ENCODE measurements at places on chromosomes 1 and 21. TPM values are rescaled to one million over a fixed set of nuclear protein-coding genes. Genes with fewer than 3 reads are reported as not detected.
A peak's percentile ranks its signal among the peaks of the same experiment; 100 is the strongest.

NKAIN1 gene
- total RNA-seq, result not detected

CXADR gene
- total RNA-seq, result 26.6 TPM

EDARADD gene
- total RNA-seq, result 0.89 TPM

DNA sequence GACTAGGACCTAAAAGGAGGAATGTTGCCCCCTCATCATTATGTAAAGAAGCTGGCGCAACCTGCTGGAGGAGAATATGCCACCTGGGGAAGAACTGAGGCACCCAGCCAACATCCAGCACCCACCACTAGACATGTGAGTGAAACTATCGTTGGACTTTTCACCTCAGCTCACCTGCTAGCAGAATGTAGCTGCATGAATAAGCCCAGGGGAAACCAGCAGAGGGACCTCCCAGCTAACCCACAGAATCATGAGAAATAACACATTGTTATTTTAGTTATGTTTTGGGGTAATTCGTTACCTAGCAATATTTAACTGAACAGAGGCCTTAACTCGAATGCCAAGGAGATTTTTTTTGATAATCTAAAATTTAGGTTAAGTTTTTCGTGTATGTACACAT, 542.5 kb upstream of the DAB1 start:
- no peak for DNase-seq

- DNase-seq, result no peak
Observed at GRCh38 chr1:32128964-32129363, 21.1 kb downstream of the KPNA6 start.

DNA sequence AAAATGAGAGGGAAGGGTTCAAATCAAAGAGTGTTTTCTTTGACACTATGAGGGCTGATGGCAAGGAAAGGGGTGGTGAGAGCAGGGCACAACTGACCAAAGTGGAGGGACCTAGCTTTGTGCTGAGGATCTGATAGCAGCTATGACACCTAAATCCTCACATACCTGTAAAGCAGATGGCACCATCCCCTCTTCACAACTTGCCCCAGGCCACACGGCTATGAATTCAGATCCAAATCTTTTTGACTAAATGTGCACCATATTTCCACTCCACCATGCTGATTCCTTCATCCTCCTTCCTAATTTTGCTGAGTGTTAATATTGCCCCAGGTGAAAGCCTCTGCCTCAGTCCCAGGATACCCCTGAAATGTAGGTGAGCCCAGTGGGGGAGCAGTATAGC, 385.7 kb downstream of the PLPP3 start:
- DNase-seq, result no peak

DNA sequence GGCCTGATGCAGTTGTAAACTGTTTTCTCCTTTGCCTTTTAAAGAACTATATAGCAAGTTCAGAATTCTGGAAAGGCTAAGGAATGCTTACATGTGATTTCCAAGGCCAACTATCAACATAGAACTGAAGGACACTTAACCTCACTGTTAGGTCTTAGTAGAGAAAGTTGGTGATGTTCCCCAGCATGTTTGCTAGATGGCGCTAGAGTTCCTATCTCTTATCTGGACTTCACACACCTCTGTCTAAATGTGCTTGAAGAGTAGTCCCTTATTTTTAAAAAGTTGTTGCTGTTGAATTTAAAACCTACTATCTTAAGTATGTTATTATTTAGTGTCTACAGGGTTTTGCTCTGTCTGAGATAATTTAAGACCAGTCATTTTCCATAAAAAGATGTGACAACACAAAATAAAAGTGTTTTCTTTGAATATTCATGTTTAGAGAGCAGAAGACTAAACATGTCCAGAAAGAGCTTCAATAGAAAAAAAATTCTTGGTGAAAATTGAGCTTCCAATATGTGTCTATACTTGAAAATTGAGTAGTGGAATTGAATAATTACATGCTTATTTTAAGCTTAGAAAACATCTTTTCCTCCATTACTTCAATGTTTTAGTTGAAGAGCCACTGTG, 237.3 kb downstream of the S1PR1 start:
- no peak for DNase-seq

DNA sequence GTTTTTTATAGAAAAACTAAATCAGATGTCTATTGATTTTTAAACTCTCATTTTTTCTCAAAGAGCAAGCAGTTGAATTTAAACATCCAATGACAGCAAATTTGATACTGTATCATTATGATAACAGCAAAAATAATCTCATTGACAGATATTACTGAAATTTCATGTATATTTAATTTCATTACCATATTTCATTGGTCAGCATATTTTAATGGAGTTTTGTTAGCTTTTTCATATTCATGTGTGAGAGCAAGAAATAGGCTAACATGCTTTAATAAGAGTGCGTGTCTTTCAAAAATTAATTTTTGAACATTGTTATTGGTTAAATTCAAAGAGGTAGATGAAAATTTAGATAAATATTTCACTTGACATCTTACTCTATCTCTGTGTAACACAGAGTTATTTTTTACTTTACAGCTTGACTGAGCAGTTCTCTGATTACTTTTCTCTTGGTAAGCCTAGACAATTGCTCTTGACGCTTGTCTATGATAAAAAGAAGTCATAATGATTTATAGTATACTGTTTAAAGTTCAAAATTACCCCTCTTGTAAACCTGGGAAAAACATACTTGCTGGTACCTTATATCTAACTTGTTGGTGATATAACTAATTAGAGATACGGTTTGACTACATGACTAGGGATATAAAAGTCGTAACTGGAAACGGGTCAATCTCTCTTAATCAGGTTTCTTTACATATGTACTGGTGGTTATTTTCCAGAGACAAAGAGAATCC, 732.3 kb upstream of the NCAM2 start:
- no peak for DNase-seq

GRCh38 chr1:90724926-90725656, 8.0 kb upstream of the BARHL2 start:
- no peak for DNase-seq

GRCh38 chr1:61078618-61079295, 3.6 kb upstream of the NFIA start:
- no peak for DNase-seq

DNA sequence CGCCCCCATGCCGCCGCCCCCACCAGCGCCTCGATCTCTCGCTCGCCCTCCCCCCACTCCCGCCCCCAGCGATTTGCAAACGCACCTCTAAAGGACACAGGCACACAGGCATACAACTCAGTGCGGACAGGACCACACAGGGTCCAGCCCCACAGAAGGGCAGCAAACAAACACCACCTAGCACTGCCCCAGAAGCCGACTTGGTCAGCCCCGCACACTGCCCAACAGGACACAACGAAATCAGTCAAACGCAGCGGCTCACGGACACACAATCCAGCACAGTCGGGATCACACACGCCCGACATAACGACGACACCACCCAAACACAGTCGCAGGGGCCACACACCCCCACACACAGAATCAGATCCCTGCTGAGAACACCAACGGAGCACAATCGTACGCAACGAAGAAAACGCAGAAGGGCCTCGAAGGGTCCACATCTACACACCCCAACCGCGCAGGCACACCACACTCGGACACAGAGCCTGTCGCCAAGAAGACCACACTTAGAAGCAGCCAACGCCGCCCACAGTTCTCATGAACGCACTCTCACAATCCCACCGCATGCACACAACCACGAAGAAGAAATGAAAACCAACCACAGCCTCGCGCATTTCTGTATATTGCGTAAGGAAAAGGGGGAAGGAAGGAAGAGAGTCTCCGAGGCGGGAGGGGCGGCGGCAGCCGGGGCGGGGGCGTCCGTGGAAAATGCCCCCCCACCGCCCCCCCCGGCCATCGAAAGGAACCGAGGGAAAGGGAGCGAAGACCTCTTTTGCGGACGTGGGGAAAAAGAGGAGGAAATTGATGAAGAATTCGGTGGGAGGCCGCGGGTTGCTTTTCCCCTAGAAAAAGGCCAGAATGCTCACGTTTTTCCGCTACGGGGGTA, 481 bp downstream of the TAL1 start:
- DNase-seq, result no peak

GRCh38 chr1:112172294-112172882, 182.9 kb upstream of the KCND3 start:
- no peak for DNase-seq

GRCh38 chr1:10779841-10780240, 16.6 kb downstream of the CASZ1 start:
- DNase-seq, result peak; percentile 27

DNA sequence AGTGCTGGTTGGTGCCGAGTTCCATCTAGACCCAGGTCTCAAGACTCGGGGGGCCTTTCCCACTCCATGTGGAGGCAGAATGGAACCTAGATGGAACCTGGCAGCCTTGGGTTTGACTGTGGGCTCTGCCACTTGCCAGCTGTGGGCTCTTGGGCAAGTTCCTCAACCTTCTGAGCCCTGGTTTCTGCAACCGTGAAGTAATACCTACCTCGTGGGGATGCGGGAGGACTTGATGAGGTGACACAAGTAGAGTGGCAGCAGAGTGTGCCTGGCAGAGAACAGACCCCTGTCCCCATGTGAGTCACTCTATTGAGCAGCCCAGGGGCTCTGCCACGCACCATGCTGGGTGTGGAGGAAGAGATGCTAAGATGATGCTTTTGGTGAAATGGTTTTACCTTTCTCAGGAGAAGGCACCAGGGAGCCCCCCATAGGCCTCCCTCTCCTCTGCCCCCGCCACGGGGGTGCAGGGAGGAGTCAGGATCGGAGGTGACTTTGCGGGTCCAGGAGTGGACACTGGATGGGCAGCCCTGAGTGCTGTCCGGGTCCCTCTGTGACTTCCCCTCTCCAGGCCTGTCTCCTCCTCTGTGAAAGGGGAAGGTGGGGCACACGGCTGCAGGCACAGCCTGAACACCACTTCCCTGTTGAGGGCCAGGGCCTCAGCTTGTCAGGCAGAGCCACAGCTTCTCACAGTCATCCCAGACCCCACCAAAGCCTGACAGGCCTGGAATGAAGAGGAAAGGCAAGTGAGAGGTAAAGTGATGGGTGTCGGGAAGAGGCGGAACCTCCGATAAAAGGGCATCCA, 36.7 kb upstream of the EDN2 start:
- DNase-seq, result no peak

- no peak for DNase-seq
Observed at GRCh38 chr1:217393896-217394295, 237.0 kb downstream of the GPATCH2 start.

DNA sequence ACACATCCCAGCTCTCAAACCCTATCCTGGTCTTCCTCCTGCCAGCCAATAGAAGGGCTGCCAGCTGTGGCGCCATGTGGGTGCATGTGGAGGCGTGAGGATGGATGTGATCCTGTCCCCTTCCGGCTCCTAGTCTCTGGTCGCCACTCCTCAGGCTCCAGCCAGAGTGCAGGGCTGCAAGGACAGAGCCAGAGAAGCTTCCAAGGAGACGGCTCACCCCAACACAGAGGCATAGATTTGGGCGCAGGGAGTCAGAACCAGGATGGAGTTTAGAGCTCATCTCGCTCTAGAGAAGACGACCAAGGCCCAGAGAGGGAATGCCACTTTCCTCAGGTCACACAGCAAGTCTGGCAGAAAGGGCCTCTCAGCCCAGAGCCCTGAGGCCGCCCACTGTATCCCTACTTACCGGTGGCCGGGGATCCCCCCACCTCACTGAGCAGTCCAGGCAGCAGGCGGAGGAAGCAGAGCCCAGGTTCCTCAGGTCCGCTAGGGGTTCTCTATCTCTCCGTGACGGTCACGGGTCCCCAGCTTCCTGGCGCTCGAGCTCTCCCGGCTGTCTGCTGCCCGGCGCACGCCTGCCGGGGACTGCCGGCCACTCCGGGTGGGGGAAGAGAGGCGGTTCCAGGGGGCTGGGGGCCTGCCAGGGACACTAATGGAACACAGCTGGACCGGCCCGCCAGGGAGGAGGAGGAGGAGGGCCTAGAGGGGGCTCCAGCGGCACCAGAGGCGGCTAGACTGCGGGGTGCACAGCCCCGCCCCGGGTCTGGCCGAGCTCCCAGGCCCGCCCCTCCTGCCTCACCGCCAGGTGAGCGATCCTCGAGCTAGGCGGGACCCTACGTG, at the start of gene COL16A1:
TSS of gene COL16A1 (minus strand) at position 587 of the 840 bp plus-strand sequence. CDS start 1,824 bp downstream, outside the sequence.
- DNase-seq, result no peak

DNA sequence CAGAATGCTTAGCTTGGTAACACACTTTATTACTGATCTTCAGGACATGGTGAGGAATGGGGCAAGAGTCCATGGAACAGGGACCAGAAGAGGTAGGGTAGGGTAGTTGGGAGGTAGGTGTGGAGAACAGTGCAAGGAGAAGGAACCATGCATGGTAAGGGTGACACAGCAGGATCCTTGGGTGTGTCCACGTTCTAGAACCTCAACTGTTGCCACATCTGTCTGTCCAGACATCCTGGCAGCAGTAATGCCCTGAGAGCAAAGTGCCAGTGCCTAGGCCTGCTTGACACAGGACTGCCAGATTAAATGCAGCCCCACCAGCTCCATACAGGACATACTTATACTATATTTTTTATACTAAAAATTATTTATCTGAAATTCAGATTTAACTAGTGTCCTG, 13.9 kb downstream of the DMAP1 start:
- DNase-seq, result peak; percentile 48

Data from lower lobe of right lung (tissue), 2 donors.